Neuronal stem cell (in vitro differentiated cells): ENCODE measurements at places on chromosomes 2 and 18.

GRCh38 chr2:219274361-219274921 is 4.7 kb upstream of the DNAJB2 start:
- no peak overlapping the region for H3K27ac ChIP-seq
- H3K27me3 ChIP-seq: peaks cover 37% of the 10 kb centered on the region

DNA sequence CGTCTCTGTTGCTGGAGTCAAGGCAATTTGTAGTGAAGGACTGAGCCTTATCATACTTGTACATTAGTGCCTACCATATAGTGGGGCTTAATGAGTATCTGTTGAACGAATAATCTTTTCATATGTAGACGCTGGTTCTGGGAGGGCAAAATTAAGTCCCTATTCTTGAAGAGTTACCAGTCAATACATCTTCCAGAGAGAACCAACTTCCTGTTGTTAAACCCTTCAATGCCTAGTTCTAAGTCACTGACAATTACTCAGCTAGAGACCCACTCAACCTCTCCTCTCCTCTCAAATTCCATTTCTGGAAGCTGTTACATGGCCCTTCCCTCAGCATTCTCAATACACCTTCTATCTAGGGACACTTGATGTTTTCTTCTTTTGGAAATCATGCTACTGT is 1.1 kb upstream of the MOB4 start:
- no peaks in the 10 kb centered on the region for H3K27me3 ChIP-seq
- peak overlapping the region; percentile 94 for H3K4me3 ChIP-seq
- peaks cover 9% of the 10 kb centered on the region for H3K4me1 ChIP-seq
- no peak overlapping the region for H3K27ac ChIP-seq
- peaks cover 12% of the 10 kb centered on the region for H3K36me3 ChIP-seq

DNA sequence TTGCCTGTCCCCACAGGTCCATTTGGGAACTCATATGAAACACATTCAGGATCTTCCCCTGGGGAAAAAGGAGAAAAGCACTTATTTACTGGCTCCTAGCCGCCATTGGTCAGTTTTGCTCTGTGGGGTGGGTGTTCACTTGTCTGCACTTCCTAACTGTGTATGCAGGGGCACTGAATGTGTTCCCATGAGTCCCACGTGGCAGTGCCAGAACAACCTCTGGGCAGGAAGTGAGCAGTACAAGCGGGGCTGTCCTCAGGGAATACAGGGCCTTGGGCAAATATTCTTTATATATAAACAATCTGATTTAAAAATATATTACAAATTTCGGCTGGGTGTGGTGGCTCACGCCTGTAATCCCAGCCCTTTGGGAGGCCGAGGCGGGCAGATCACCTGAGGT is 21.8 kb upstream of the CTIF start:
- no peak for DNase-seq
- no peak overlapping the region for H3K4me3 ChIP-seq
- no peaks in the 10 kb centered on the region for H3K27me3 ChIP-seq
- H3K4me1 ChIP-seq: peaks cover 7% of the 10 kb centered on the region

DNA sequence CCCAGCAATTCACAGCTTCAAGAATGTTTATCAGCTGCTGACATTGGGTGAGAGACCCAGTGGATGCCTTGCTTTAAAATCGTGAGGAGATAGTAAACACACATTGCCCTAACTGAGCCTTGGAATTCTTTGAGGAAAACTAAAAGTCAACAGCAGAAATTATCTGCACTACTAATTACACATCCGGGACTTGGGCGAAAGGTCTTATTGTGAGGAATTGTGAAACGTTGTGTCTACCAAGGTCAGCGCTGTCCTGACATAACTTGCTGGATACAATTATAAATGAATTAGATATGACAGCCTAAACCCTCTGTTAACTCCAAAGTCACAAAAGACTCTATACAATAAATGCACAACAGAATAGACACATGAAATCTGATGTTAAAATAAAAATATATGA is 121.4 kb downstream of the ST6GAL2 start:
- H3K4me3 ChIP-seq: no peak overlapping the region
- H3K4me1 ChIP-seq: no peaks in the 10 kb centered on the region
- no peak overlapping the region for H3K27ac ChIP-seq
- H3K27me3 ChIP-seq: no peaks in the 10 kb centered on the region
- H3K36me3 ChIP-seq: no peaks in the 10 kb centered on the region

GRCh38 chr2:180662941-180663471 is 317.4 kb upstream of the UBE2E3 start:
- H3K27ac ChIP-seq: no peak overlapping the region
- no peak for DNase-seq
- no peaks in the 10 kb centered on the region for H3K36me3 ChIP-seq
- no peaks in the 10 kb centered on the region for H3K4me1 ChIP-seq
- no peaks in the 10 kb centered on the region for H3K27me3 ChIP-seq
